ENCODE measurements at places on chromosomes 4 and X.

- no peak for DNase-seq
Measured at GRCh38 chr4:136741468-136741867, 790.8 kb downstream of the PCDH18 start.

DNA sequence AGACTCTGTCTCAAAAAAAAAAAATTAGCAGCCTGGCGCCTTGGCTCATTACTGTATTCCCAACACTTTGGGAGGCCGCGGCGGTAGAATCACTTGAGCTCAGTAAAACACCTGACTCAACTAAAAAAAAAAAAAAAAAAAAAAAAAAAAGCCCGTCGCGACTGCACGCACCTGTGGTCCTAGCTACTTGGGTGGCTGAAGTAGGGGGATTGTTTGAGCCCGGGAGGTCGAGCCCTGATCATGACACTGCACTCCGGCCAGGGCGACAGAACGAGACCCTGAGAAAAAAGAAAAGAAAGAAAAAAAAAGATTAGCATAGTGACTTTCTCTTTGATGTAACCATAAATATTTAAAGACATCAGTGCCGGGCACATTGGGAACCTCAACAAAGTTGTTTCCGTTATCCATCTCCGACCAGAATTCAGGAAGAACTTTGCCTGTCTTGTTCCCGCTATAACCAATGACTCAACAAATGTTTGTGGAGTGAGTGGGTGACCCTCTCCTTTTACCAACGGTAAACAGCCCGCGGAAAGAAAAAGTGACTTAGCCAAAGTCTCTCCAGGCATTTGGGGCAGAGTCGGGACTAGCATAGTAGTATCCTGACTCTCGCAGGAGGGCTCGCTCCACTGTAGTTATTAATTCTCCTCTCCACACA is 553 bp upstream of the MED28 start:
- DNase-seq = peak; percentile 1

GRCh38 chr4:141158219-141158618 is 24.9 kb upstream of the RNF150 start:
- DNase-seq = peak; percentile 49

DNA sequence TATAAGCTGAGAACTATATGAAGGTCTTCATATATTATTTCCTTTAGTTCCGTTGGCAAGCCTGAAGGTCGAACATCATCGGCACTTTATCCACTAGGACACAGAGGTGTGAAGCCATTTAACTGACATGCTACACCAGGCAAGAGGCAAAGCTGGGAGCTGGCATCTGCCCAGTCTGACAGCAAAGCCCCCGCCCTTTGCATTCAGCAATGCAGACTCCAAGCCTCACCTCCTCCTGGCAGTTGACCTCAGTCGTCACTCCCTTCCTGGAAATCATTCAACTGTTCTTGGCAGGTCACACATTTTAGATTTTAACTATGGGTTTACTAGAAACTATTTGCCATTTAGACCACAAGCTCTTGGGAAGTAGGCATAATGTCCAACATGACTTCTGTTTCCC is 135.8 kb upstream of the FRG1 start:
- DNase-seq = no peak

- DNase-seq = no peak
Measured at GRCh38 chrX:141405486-141405852, 163.2 kb upstream of the SPANXC start.

GRCh38 chr4:20735931-20736330 is 35.7 kb downstream of the PACRGL start:
- DNase-seq = no peak

DNA sequence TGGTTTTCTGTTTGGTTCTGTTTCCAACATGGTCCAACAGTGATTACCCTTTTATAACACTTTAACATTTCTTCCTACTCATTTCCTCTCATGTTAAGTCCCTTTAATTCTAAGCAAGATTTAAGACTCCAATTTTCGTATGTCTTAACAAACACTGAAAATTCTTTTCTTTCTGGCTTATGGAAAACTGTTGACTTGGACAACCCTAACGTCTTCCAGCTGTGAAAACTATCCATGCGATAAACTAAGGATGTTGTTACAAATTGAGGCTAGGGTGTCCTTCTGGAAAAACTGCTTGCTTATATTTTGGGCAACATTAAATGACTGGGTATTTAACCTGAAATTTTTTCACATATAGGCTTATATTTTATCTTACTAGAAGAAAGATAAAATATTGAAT is 33.9 kb upstream of the RTL3 start:
- DNase-seq = no peak

DNA sequence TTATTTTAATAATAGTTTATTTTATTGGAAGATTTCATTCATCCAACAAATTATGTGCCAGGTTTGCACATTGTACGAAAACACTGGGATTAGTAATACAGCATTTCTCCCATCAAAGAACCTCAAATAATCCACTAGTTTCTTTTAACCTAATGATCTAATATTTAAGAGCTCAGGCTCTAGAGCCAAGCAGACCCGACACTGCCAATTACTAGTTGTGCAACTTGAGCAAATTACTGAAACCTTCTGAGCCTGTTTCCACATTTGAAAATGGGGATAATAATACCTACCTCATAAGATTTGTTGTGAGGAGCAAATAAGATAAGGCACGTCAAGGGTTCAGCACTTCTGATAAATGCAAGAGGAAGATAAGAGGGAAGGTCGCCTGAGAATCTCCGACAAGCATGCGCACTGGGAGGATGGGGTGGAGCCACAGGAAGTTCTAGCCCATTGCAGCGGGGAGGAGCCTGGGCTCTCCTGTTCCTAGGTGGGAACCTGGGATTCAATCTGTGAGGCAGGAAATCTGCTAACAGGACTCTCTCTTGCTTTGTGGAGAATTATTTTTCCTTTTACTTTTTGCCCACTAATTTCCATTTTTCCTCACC is 141.5 kb upstream of the SMAD1 start:
- DNase-seq = peak; percentile 7

DNA sequence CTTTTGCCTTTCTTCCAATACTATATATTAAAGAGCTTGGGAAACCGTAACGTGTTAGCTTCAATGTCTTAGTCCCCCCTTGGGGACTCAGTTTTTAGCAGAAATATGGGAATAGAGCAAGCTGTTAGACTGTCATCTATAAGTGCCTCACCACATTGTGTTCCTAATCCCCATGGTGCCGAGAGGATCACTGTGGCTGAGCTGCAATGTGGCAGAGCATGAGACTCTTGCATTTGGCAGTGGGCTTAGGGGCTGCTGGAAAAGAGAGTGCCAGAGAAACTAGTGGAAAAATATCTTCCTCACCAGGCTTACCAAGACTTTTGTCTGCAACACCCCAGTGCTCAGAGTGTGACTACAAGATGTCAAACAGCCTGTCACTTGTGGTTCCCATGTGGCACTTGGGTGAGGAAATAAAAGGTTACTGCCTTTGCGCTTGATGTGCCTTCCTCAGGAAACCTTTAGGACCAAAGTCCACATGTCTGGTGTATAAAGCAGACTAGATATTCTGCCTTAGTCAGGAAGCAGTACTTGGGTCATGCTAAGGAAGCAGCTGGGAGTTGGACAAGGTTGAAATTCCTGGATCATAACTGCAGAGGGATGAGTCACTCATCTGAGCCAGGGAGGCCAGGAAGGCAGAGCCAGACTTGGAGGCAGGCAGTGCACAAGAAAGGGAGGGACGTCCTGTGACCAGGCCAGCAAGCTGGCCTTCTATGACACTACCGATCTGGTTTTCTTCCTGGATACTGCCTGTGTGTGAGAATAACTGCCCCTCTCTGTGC is 9.7 kb upstream of the MAGEA4 start:
- no peak for DNase-seq

- no peak for DNase-seq
Measured at GRCh38 chrX:23046443-23046842, 46.7 kb downstream of the DDX53 start.

DNA sequence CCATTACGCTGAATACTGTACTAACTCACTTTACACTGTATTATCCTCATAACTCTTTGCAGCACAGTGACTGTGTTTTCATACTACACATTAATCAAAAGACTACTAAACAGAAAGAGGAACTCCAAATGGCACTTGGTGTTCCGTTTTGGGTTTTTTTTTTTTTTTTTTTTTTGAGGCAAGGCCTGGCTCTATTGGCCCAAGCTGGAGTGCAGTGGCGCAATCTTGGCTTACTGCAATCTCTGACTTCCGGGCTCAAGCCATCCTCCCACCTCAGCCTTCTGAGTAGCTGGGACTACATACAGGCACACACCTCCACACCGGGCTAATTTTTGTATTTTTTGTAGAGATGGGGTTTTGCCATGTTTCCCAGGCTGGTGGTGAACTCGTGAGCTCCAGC is 10.7 kb downstream of the KLHL8 start:
- DNase-seq = no peak

- DNase-seq = no peak
Measured at GRCh38 chr4:48193096-48193836, 59.2 kb upstream of the TXK start.

DNA sequence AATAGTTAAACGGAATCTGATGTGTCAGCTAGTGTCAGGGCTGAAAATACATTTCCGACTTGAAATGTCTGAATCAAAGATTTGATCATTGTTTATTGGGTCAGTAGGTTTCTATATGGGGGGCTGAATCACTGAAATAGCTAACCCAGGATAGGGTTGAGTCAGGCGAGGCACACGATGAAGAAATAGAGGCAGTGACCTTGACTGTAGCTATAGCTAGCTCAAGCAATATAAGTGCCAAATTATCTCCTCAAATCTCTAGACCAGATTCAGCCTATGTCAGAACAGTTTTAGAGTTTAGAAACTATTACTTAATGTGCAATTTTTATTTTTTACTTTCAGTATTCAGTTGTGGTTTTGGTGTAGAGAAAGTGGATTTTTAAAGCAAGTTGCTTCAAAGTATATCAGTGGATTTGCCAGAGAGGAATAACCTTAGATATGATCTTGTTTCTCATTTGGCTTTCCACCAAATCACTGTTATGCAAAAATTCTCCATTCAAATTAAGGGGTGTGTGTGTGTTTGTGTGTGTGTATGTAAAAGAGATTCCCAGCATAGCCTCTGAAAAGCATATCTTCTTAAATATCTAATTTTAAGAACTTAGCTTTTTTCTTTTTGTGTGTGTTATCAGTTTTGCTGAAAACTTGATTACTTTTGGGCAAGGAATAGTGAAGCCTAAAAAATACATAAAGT is 100.3 kb upstream of the RPL34 start:
- DNase-seq = no peak

- peak; percentile 70 for DNase-seq
Measured at GRCh38 chr4:86769794-86770193, 79.4 kb downstream of the SLC10A6 start.

- no peak for DNase-seq
Measured at GRCh38 chrX:103927030-103927429, 35.4 kb upstream of the TMSB15B start.

DNA sequence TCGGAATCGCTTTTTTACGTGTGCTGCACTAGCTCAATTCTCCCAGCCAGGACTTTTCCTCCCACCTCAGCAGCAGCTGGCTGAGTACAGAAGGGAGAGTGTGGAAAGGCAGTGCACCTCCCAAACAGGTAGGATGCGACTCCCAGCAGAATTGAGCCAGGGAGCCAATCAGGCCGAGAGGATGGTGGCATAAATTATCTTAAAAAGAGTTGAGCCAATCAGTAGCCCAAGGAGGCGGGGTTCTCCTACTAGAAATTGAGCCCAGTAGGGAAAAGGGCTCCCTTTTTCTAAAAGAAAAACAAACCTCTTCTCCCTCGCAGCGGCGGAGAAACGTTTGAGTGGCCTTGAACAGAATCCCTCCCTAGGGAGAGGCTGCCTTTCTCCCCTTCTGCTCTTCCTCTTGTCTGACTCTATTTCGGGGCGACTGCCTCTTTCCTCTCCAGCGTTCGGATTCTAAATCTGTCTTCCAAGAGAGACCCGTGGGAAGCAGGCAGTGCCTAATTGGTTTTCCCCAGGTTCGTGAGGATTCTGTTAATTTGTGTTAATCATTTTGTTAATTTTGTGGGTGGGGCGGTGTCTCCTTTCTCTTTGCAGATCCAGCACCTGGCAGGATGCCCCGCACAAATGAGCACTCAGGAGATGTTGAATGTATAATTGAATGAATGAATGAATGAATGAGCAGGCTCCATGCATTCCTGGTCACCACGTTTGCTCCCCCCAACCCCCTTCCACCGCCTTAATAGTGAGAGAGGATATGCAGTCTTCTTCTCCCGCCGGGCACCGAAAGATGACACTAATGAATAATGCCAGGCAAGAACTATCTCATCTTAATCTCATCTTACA is at the start of gene GABRG1:
Gene GABRG1, minus strand, starts transcription at position 142 of the 843 bp plus-strand sequence. Its CDS starts 141 bp downstream, at position 1.
- peak; percentile 22 for DNase-seq

GRCh38 chr4:105710678-105711077 is 2.1 kb downstream of the GSTCD start:
- peak; percentile 64 for DNase-seq

DNA sequence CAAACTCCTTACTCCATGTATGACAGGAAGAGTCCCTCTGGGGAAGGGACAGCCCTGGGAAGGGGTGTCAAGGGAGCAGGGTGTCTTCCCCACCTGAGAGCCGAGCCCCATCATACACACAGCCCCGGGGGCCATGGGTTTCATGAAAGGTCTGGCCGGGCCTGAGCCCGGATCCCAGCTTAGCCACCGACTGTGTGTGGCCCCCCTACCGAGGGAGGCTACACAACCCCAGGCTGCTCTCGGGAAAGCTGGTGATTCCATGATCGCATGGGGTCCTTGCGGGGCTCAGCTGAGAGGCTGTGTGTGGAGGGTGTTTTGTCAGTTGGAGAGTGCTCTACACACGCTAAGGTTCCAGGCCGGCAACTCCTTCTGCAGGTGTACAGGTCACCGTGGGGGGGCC is 55.6 kb downstream of the SORCS2 start:
- no peak for DNase-seq

- no peak for DNase-seq
Measured at GRCh38 chr4:70877556-70877955, 24.6 kb upstream of the MOB1B start.

DNA sequence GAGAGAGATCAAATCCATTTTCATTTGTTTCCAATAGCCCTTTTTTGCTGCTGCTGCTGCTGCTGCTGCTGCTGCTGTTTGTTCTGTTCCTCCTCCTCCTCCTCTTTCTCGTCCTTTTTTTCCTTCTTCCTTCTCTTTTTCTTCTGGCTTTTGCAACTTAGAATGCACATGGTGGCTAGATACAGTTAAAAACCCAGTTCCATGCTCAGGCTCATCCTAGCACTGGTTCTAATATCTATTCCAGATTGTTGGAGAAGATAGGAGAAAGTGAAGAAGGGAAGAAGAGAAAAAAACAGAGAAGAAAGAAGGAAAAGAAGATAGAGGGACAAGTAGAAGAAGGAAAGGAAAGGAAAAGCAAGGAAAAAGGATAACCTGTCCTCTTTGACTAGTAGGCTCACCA is 39.7 kb downstream of the VSIG4 start:
- no peak for DNase-seq

GRCh38 chrX:38318196-38318595 is 9.1 kb downstream of the RPGR start:
- DNase-seq = no peak

- DNase-seq = no peak
Measured at GRCh38 chrX:151676196-151676595, 19.1 kb upstream of the PRRG3 start.

- no peak for DNase-seq
Measured at GRCh38 chr4:78720204-78720603, 55.9 kb upstream of the BMP2K start.

GRCh38 chr4:109969087-109969486 is 56.4 kb downstream of the EGF start:
- DNase-seq = no peak
